ENCODE measurements at places on chromosomes 4 and X.

DNA sequence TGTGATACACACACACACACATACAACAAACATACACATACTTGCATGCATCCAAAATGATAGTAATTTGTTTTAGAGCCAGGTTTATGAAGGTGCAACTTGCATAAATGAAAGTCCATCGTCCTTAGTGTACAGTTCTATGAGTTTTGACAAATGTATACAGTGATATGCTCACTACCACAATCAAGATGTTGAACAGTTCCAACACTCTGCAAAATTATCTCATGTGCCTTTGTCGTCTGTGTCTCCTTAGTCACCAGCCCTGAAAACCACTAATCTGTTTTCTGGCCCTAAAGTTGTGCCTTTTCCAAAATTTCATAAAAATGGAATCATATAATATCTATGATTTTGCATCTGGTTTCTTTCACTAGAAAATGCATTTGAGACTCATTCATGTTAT, 67.8 kb upstream of the ANXA3 start:
- no peak for DNase-seq

DNA sequence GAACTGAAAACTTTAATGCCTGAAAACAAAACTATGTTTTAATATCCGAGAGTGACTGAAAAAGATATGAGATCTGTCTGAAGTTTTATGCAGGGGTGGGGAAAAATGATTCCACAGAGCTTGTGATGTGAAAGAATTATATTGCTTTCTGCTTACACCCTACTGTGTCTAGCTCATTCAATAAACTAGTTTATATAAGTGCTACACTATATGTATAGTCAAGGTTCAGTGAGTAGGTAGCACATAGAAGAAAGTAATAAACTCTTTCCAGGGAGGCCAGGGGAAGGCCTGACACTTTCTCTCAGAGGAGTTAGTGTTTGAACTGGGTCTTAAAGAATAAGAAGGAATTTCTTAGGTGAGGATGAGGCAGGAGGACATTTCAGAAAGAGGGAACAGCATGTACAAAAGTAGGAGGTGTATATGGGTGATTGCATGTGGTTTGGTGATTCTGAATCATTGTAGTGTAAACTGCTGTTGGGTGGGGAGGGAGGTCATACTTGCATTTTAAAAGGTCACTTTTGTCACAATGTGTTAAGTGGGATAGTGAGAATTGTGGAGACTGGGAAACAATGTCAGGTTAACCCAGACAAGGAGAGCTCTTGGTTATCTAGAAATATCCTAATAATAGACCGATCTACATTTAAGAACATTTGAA, 25.1 kb upstream of the TEX13D start:
- DNase-seq: no peak

- peak; percentile 25 for DNase-seq
These were observed at the start of gene SGMS2 for GRCh38 chr4:107824350-107825071. TSS of gene SGMS2 (plus strand) at chr4:107824932. CDS start at chr4:107895554, 70,622 bp downstream.

GRCh38 chr4:70099206-70099605, 49.0 kb downstream of the HTN1 start:
- DNase-seq: no peak

DNA sequence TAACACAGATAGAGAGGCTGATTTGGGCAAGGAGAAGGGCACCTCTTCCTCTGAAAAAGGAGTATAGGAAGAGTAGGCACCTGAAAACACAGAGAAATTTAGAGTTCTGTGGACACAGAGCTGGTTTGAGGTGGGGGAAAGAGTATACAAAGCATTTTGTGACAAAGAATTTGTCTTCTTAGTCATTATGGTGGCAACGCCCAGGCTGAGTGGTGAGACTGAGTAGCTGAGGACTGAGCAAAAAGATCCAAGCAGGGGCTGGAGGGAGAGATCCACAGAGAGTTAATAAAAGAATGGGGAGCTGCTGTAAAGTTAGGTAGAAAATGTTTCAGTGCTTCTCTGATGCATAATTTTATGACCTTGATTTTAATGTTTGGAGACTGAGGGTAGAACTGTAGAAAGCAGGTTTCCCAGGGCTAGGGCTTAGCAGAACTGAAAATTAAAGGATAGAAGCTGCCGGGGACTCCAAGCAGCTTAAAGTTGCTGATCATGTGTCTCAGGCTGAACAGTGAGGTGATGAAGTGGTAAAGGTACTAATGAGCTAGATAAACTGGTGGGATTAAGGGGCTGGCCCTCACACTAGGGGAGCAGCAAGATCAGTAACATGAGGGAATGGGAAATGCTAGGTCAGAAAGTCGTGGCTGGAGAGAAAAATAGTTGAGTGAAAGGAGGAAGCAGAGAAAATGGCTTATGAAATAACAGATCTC, 118.9 kb downstream of the CEP44 start:
- DNase-seq: no peak

GRCh38 chr4:42268824-42269223, 116.4 kb upstream of the BEND4 start:
- no peak for DNase-seq

- DNase-seq: no peak
These were observed 4.9 kb downstream of the FRAS1 start for GRCh38 chr4:78061939-78062570.

DNA sequence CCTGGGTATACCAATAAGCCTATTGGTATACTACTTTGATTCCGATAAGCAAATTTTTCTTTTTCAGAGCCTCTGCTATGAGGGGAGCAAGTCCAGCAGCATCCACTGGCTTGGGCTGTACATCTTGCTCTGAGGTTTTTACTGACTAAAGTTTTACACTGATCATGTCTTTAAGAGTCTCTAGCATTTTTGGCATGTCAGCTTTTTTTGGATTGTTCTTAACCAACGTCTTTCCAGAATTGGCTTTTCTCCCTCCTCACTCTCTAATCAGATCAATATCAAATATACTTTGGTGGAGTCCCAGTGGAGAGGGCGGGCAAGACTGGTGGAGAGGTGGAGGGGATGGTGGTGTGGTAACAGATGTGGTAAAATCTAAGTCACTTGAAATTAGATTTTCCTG, 196.8 kb downstream of the HEPH start:
- DNase-seq: no peak

GRCh38 chr4:96293806-96294205, 453.9 kb downstream of the PDHA2 start:
- DNase-seq: no peak

DNA sequence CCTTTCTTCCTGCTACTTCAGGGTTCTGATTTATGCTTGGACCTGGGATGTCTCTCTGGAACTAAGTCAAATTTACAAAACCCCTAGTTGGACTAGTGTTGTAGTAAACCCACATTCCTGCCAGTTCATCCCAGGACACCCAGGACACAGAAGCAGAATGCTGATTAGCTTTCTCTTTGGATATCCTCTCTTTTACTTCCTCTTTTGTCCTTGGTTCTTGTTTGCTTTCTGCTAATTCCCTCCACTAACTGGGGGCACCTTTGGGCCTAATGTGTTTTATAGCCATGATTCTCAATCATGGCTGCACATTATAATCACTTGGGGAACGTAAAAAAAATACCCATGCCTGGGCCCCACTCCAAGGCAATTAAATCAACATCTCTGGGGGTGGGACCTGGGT, 42.5 kb downstream of the LANCL3 start:
- no peak for DNase-seq

DNA sequence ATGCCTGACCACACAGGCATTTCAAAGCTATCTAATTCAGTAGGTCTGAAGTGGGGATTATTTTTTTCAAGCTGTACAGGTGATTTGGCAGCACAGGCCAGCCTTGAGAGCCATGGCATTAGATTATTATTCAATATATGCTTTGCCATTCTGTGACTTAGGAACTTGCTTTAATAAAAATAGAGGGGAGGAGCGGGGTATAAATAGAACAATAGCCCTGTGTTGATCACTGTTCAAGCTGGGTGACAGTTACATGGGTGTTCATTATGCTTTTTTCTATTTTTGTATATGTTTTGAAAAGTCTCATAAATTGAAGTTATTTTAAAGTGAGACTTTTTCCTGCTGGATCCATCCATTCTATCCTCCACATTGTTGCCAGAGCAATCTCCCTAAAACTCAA, 20.3 kb downstream of the HUWE1 start:
- no peak for DNase-seq

- no peak for DNase-seq
These were observed 194.6 kb upstream of the FTHL17 start for GRCh38 chrX:31266203-31267076.

DNA sequence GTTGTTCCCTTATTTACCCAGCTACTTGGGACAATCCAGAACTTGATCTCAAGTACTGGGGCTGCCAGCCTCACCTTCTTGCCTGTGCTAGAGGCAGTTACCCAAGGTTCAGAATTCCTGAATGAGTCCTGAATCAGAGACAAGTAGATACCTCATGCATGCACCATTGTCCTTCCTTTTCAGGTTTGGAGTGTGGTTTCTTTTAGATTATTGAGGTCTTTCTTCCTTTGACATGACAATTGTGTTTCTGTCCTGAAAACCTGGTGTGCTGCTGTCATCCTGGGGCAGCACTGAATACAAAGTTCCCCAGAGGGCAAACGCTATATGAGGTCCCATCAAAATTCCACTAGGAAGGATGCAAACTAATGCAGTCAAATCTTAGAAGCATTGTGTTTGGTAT, 3.5 kb downstream of the CXCL2 start:
- no peak for DNase-seq

GRCh38 chrX:41561045-41561444, 113.9 kb downstream of the NYX start:
- peak; percentile 10 for DNase-seq

GRCh38 chrX:118615141-118615540, 112.3 kb upstream of the IL13RA1 start:
- DNase-seq: no peak

DNA sequence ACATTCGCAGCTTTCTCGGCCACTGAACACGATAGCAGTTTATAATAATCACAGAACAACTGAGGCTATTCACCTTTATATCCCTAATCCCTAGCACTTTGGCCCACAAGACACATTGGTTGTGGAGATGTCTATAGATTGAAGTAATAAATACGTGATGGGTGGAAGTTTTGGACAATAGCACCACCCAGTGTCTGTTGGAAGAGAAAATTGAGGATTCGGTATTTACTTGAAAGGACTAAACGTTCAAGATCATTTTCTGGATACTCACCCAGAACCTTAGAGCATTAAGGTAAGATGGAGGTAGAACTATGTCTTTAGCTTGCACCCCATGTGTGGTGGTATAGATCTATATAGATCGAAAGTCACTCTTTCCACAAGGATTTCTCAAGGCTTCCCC, 787 bp upstream of the TMSB15A start:
- no peak for DNase-seq

DNA sequence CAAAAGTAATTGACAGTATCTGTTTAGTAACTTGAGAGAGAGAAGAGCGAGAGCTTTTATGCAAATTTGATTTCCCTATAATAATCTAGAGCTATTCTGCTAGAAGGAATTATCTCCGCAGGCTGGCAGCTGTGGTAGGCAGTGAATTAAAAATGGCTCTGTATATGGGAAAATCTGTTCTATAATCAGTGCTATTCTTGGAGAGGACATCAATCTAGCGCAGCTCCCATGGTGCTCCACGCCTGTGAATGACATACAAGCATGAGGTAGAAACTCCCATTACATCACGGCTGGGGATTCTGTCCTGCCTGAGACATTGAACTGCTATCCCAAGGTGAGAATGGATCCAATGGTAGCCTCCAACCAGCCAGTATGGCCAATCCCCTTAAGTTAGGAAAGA, 179.0 kb downstream of the DHX15 start:
- DNase-seq: no peak

DNA sequence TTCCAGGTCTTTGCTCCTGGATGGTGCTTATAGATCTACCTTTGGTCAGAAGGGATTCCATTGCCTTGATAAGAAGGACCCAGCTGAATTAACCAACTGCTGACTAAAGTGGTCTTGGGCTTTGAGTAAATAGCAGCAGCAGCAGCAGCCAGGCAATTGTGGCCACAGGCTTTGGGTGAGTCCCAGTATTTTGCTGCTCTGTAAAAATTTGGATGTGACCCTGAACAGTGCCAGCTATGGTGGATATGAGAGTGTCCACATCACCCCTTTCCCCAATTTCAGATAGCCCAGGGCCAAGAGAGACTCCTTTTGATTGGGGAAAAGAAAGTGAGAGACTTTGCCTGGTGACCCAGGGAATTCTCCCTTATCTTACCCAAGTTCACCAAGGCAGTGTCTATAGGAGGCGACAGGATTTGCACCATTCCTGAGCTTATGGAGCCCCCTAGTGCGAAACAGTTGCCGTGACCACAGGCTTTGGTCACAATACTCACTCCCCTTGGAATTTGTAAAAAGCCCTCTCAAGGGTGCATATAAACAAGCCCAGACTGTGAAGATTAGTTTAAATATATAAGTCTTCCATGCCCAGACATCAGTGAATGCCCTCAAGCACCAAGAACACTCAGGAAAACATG, 518.0 kb downstream of the TMA16 start:
- no peak for DNase-seq

- no peak for DNase-seq
These were observed 315.6 kb upstream of the SMIM31 start for GRCh38 chr4:164438321-164438720.

DNA sequence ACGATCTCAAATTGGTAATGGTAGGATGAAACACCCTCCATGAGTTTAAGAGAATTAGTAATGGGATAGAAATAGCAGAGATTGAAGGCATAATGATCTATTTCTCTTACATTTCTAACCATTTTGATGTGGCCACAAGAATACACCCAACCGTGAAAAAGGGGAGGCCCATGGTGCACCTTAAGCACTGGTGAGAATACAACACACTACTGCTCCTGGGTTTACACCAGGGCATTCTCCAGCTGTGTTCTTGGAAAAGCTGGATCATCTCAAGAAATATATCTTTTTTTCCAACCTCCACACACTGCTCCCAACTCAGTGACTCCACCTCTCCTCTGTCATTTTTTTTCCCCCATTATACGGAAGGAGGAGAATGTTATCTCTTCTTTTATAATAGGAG, 1.5 kb downstream of the QRFPR start:
- no peak for DNase-seq

DNA sequence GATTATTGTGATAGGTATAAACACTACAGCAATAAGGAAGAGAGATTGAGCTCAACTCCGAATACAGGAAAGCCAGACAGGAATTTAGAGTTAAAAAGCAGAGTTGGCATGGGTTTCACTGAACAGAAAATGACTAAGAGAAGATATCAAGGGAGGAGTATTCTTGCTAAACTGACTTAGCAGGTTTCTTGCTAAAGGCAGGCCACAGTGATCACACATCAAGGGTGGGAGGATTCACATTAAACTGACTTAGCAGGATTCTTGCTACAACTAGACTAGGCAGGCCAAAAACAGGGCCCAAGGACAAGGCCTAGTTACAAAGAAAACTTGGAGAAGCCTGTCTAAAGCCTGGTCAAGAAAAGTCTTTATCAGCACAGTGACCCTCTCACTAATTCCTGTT, 195.1 kb downstream of the MAGEB5 start:
- DNase-seq: no peak

GRCh38 chr4:140523370-140523856, 555 bp upstream of the ELMOD2 start:
- no peak for DNase-seq

GRCh38 chrX:43805579-43805978, 76.7 kb downstream of the MAOB start:
- no peak for DNase-seq

DNA sequence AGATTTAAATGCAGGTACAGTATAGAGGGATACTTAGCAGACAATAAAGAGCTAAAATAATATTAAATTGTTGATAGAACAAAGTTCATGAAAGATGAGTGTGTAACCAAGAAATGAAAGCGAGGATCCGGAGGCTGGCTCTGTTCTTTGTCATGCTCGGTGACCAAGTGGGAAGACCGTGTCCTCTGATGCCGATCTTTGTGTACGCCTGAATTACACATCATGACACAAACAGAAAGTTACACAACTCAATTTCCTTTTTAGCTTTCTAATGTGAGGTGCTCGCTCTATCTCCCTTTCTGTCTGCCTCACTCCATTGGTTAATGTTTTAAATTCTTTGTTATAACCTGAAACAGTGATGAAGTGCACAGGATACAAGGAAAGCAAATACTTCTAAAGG, 114.8 kb upstream of the NEIL3 start:
- no peak for DNase-seq
